HTR-8/SVneo (cell line): ENCODE measurements at places on chromosomes 6 and 20.

DNA sequence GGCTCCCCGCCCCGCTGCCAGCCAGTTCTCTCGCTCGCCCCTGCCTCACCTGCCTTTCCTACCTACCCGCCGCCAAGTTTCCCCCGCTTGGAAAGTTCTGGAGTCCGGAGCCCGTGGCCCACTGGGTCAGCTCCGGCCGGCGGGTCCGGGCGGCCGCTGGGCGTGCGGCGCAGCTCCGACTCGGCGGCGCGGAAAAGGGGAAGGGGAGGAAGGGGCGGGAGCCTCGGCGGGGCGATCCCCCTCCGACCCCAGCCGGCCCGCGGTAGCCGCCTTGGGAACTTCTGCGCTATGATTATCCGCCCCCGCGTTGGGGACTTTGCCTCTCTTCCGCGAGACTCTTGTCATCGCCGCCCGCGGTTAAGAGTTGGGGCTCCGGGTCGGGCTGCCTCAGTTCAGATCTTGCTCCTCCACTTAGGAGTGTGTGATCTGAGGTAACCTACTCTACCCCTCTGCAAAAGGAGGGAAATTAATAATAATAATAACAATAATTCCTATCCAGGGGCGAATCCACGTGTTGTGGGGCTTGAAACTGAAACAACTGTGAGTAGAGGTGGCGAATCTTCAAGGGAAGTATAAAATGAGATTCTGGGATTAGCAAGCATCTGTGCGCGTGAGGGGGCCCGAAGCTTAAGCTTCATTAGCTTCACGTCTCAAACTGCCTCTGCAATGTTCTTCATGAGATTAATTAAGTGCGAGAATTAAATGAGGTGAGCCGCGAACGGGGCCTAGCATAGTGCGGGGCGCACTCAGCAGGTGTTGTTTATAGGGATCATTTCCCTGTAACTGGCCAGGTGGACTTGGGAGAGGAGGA lies 30.8 kb downstream of the SF3B5 start:
- DNase-seq, result no peak

GRCh38 chr20:23060629-23061028 lies 11.2 kb upstream of the THBD start:
- DNase-seq, result no peak

- DNase-seq, result no peak
Observed at GRCh38 chr20:21936261-21936660, 230.8 kb downstream of the PAX1 start.

GRCh38 chr20:5586720-5587119 lies 163.5 kb upstream of the SHLD1 start:
- no peak for DNase-seq

GRCh38 chr6:25312034-25312620 lies 33.0 kb downstream of the CARMIL1 start:
- DNase-seq, result no peak

DNA sequence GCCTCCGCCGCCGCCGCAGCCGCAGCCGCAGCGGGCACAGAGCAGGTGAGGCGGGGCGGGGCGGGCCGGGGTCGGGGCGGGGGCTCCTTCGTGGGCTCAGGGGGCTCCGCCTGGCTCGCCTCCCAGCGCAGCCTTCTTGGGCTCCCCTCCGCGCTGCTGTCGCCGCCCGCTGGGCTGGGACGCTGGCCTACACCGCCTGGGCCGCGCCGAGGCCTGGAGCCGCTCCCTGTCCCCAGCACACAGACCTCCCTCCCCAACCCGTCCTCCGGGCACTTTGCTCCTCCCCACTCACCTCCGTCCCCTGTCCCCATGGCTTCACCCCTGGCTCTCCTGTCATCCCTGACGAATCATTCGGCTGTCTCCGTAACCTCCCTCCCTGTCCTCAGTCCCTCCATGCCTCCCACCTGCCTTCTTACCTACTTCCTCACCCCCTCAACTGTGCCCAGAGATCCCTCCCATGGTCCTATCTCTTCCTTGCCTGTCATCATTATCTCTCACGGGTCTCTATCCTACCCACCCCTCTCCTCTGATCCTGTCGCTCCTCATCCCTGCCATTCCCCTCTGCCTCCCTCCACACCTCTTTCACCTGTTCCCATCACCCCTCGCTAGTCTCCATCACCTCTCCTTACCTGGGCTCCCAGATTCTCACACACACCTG lies 512 bp downstream of the TTBK1 start:
- DNase-seq, result no peak

DNA sequence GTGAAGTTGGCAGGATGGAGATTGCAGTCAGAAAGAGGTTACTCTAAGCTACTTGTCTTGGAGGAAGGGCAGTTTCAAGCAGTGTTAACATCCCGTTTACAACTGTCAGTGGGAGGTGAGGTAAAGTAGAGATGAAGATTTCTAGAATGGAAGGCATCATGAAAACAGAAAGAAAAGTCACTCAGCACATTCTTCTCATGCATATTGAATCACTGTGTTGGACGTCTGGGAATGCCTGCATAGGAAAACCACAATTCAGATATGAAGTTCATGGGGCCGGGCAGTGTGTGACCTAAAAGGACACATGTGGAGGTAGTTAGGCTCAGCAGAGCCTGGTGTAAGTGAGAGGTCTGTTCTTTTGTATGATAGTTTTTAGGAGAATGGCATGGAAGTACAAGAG lies 73.5 kb upstream of the LAMP5 start:
- no peak for DNase-seq

DNA sequence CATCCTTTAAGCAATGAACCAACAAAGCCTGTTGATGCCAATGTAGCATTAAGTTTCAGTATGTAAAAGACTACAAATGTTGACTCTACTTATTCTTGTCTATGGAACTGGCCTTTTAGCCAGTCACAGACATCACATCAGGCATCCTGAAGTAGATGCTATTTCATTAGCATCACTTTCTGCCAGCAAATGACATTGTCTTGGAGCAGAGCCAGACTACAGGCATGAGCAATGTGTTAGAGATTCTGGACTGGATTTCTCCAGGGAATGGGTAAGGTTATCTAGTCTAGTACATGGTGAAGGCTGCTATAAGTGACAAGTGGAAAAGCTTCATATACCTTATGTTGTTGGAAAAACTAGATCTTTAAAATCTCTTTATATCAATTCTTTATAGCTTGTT lies 142.9 kb downstream of the ADGRB3 start:
- DNase-seq, result peak; percentile 0

DNA sequence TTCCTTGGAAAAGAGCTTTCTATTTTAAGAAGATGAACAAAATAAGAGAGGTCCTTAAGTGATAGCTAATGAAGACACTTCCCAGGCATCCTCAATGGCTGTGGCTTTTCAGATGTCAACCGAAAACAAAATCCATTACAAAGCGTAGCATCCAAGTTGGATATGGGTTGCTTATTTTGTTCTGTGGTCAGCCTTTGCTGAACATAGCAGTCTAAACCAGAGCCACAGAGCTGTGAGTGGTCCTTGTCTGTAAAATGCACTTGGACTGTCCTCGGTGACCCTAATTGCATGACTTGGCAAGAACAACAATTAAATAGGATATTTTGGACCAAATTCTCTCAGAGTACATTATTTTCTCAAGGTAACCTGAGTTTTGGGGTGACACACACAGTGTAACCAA lies 10.4 kb upstream of the BFSP1 start:
- DNase-seq, result no peak

DNA sequence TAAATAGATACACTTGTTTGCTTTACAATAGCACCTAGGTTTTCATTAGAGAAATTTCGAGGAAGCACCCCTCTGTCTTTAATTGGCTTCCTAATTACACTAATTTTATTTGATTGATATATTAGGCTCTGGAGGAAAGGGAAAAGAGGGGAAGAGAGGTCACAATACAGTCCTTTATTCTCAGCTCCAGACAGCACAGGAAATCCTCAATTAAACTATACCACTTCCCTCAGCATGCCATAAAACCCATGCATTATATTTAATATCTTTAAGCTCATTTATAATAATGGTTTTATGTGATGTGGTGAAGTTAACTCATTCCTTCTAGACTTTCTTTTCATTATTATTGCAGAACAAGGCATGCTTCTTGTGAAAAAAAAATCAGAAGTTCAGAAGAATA lies 17.7 kb upstream of the PDE7B start:
- DNase-seq, result no peak

DNA sequence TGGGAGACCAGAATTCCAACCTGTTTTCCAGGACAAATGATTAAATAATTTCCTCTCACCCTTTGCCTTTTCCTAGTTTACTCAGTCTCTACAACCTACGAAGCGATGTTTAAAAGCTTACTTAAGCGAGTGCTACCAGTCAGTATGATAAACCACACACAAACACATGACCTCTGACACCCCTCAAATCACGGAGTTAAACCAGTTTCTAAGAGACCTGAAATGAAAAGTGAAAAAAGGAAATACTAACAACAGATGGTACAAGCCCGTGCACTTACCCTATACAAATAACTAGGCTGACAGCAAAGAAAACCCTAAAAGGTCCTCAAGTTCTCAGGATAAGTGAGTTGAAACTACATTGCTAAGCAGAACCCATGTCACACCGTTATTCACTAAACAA lies 7.7 kb downstream of the TNFRSF21 start:
- DNase-seq, result no peak

GRCh38 chr6:5529733-5530132 lies 268.4 kb downstream of the FARS2 start:
- DNase-seq, result no peak

GRCh38 chr6:113432521-113433334 lies 424.4 kb upstream of the MARCKS start:
- no peak for DNase-seq

DNA sequence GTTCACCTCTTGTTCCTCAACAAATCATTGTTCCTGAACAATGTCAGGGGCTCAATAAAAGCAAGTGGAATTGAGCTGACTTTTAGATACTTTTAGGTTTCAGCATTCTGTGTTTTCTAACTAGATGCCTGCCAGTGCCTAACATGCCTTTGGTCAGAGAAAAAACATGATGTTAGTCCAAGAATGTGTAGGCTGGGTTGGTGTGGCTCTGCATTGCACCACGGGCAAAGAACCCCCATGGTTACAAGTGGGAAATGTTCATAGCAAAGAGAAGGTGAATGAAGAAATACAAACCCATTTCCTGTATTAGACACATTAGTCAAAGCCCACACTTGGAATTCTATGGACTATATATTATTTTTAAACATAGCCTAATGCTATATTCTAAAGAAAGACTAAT lies 193.3 kb downstream of the TMEM200A start:
- DNase-seq, result no peak

DNA sequence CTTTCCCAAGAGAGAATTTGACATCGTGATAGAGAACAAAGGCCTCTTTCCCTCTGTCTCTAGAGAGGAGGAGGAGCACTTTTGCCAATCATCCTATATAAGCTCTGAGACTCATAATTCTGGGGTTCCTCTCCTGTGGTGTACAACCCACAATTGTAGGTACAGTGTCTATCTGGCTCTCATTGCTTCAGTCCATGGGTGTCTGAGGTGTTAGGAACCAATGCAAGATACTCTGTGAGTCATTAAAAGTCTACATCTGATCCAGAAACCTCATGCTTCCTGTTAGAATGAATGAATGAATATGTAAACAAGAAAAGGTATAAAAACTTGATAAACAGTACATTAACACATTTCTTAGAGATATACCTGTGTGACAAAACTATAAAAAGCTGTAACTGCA lies 356.7 kb downstream of the QKI start:
- no peak for DNase-seq

- DNase-seq, result no peak
Observed at GRCh38 chr6:18823782-18824386, 436.7 kb downstream of the RNF144B start.

GRCh38 chr6:18389479-18389878 lies 2.3 kb downstream of the RNF144B start:
- DNase-seq, result no peak

DNA sequence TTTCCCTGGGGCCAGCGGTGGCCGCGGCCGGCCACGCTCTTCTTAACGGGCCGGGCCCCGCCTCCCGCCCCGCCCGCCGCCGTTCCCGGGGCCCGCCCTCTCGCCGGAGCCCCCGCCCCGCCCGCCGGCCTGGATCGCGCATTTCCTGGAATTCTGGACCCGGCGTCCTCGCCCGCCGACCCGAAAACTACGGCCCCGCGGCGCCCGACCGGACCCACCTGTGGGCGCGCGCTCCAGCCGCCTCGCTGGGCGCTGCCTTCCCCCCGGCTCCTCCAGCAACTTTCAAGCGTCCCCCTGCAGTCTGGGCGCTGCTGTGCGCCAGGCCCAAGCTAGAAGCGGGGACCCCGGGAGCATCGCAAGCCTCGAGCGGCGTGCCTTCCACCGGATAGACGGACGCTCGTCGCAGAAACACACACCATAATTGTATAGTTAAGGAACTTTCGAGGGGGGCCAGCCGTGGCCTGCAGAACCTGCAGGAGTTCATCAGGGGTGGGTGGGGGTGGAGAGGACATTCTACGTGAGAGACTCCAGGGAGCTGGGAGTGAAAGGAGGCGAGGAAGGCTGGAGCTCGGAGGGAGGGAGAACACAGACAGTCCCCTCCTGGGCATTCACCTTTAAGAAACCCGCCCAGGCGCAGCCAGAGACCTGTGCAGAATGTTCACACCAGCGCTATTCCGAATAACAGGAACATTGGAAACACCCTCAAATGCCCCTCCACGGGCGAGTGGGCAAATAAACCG lies at the start of gene ADA:
Gene ADA (minus strand): TSS at position 16 of the 740 bp plus-strand sequence. CDS start 92 bp downstream, outside the sequence.
- peak; percentile 89 for DNase-seq

DNA sequence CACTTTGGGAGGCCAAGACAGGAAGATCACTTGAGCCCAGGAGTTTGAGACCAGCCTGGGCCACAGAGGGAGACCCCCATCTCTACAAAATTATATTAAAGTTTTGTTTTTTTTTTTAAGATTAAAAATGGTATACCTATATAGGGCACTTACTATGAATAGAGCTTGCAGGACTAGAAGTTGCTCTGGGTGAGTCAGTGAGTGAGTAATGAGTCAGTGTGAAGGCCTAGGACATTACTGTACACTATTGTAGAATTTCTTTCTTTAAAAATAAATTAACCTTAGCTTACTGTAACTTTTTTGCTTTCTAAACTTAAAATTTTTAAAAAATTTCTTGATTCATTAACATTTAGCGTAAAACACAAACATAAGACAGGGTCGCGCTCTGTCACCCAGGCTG lies 29.7 kb downstream of the STK35 start:
- DNase-seq, result no peak

DNA sequence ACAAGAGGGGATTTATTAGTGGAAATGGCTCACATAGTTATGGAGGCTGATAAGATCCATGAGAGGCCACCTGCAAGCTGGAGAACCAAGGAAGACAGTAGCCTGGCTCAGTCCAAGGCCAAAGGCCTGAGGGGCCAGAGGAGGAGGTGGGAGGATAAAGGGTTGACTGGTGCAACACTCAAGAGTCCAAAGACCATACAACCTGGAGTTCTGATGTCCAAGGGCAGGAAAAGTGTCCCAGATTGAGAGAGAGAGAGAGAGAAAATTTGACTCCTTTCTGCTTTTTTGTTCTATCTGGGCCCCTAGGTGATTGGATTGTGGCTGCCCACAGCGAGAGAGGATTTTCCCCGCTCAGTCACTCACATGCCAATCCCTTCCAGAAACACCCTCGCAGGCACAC lies 8.0 kb downstream of the HLA-F start:
- DNase-seq, result no peak

DNA sequence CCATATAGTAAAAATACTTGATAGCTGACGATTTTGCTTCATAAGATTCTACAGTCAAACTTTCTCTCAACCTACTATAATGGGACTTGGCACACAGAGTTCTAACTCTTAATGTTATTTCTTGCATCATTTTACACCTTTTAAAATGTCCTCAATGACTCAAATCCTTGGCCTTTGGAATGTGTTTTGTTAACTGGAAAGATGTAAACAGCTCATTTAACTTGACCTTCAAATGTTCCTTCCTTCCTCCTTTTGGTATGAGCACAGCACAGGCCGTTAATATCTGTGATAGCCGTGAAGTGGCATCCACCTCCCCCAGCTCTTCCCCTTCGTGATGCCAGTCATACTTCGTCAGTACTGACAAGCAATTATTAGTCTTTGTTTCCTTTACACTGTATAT lies 972.0 kb upstream of the CITED2 start:
- DNase-seq, result no peak

GRCh38 chr6:101199441-101199840 lies 194.1 kb upstream of the GRIK2 start:
- DNase-seq, result no peak
